Fibroblast of the conjunctiva (primary cell): ENCODE measurements at places on chromosomes 6 and 20.

DNA sequence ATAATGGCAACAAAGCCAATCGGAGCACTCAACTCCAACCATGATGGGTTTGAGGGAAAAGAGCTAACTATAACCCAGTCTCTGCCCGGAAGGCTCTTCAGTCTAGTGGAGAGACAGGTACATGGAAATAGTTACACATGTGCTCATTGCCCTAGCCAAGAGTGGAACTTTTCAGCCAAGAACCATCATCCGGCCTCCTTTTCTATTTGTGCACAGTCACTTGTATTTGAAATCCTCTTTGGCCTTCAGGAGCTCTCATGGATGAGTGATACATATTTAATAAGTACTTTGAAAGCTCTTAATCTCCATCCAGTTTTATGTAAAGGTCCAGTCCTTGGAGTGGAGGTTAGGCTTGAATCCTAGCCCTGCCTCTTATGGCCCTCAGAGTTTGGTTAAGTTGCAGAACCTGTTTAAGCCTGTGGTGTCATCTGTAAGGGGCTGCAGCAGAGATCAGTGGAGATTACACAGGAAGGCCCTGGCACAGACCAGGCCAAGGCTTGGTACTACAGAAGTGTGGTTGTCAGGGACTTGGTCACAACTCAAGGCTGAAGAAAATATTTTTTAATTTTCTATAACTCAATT, 72.3 kb upstream of the SMLR1 start:
- no peak for DNase-seq

GRCh38 chr20:62741191-62741691, 32.6 kb downstream of the NTSR1 start:
- DNase-seq, result no peak

DNA sequence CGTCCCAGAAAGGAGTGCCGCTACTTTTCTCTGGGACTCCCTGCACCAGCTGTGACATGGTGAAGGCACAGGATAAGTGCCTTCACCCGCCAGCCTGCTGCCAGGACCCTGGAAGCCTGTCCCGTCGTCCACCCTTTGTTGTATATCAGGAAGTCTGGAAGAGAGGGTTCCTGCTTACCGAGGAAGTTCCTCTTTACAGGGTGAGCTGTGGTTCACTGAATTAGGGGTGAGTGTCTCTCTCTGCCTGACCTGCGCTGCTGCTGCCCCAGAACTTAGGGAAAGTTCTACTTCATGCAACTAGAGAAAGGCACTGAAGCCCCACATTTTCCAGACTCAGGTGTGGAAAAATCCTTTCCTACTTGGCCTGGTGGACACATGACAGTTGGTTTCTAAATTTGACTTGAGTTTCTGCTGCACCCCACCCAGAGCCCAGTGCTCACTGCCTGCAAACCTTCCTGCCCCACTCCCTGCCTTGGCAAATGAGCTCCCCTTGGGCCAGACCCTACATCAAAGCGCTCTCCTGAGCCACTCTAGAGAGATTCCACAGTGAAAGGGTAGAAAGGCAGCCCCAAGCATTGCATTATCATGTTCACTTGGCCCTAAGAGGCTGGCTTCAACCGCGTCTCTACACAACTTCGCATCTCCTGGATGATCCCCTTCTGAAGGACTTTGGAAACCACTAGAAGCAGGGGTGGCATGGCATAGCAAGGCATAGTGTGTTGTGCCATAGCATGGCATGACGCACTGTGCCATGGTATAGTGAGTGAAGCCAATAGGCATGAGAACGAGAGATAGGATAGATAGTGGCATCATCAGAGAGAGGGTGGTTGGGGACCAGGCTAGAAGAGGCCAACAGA, 215.8 kb upstream of the CDYL start:
- DNase-seq, result no peak

GRCh38 chr6:89941031-89941762, 46.9 kb downstream of the GJA10 start:
- peak; percentile 33 for DNase-seq

DNA sequence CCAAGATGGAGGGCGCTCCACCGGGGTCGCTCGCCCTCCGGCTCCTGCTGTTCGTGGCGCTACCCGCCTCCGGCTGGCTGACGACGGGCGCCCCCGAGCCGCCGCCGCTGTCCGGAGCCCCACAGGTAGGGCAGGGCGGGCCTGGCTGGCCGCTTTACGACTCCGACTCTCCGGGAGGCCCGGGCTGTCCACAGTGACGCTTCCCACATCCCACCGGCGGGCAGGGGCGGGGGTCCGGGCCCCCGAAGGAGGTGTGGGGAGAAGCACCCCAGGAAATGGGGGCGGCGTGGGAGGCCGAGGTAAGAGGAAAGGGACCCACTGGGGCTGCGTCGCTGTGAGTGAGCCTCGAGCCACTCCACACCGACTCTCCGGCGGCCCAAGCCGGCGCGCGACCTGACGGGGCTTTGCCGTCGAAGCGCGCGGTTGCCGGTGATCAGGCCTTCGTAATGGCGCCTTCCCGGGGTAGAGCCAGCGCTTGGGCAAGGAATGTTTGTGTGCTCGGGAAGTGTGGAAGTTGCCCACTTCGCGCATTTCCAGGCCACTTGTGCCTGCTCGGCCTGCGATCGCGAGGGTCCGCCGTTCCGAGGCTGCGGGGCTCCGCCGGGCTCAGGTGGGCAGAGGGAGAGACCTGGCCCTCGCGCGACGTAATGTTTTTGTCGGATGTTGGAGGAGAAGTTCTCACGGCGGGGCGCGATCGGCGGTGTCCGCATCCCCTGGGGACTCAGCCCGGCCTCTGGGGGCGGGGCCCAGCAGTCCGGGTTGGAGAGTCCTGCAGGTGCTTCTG, 427 bp downstream of the GINM1 start:
- DNase-seq, result no peak

- no peak for DNase-seq
These were observed at the start of gene LZTS3 for GRCh38 chr20:3172933-3173609. TSS of gene LZTS3 (minus strand) at chr20:3173549. CDS start at chr20:3167163, 6,386 bp downstream.

GRCh38 chr6:39415482-39415881, 93.0 kb upstream of the KCNK16 start:
- DNase-seq, result no peak

DNA sequence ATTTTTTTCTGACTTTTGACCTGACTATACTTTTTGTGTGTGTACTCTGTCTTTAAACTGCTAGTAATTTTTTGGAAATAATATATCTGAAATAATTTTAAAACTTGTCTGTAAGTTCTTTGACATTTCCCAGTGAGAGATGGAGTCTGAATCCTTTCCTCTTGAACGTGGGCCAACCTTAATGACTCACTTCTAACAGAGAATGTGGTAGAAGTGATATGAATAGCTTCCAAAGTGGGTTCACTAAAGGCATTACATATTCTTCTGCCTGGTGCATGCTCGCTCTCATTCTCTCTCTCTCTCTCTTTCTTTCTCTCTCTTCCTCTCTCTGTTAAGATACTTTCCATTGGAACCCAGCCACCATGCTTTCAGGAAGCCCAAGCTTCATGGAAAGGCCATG, 108.7 kb upstream of the FERMT1 start:
- DNase-seq, result no peak

DNA sequence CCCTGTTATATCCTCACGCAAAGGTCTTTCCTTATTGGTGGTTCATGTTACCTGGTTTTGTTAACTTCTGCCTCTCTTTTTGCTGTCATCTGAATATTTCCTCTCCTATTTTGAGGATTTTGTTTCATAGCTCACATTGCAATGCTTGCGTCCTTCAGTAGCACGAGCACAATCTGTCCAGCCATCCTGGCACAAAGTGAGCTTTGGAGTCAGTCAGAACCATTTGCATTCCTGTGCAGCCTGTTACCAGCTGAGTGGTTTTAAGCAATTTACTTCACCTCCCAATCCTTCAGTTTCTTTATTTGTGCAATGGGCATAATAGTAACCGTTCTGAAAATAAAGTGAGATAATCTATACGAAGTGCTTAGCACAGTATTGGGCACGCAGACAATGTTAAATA, 42.7 kb downstream of the AKAP7 start:
- no peak for DNase-seq

DNA sequence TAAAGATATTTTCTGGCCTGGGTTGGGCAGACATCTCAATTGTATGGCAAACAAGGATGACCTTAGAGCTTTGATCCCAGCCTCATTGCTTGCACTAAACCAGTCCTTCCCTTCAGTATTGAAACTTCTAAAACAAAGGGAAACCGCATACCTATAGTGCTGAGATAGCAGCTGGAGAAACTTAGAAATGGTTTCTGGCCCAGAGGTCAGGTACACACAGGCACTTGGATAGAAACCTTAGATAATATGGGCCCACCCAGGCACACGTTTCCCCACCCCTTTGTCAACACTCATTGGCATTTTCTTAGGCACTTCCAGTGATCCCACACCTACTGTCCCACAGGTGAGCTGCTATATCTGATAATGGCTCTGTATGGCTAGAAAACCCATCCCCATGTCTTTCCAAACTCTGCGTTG, 22.1 kb downstream of the NRSN1 start:
- no peak for DNase-seq

DNA sequence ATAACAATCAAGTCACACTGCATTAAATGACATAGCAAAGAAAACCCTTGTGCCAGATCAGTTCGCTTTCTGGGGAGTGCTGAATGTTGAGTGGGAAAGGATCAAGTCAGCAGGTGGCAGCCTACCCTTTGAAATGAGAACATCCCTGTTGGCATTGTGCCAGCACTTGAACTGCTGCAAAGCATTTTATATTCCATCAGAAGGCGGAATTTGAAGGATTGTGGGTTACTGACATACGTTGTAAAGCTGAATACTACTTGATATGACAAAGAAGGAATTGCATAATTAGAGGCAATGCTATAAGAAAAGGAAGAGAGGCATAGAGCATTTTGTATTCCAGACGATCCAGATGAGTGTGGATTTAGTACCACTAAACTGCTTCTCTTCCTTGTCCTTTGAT, 26.5 kb downstream of the BCKDHB start:
- DNase-seq, result peak; percentile 63

GRCh38 chr20:63508072-63508768, 9.3 kb upstream of the EEF1A2 start:
- no peak for DNase-seq

GRCh38 chr6:122755901-122756300, 23.6 kb upstream of the FABP7 start:
- DNase-seq, result no peak

DNA sequence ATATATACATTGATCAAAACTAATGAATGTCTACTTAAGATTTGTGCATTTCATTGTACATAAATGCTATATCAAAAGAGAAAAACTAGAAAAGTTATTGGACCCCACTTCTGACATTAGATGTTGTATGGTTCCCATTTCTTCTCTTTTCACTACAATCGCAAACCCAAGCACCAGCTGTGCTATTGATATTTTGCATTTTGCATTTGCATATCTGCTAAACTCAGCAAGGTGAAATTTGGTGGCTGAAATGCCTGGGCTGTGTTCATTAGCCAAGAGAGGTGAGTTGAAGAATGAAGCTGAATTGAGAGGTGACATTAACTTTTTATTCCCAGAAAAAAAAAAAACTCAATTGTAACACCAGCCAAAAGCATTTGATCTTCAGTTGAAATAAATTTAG, 232.1 kb upstream of the TENT5A start:
- no peak for DNase-seq

GRCh38 chr6:129029778-129030177, 146.8 kb downstream of the LAMA2 start:
- DNase-seq, result no peak

DNA sequence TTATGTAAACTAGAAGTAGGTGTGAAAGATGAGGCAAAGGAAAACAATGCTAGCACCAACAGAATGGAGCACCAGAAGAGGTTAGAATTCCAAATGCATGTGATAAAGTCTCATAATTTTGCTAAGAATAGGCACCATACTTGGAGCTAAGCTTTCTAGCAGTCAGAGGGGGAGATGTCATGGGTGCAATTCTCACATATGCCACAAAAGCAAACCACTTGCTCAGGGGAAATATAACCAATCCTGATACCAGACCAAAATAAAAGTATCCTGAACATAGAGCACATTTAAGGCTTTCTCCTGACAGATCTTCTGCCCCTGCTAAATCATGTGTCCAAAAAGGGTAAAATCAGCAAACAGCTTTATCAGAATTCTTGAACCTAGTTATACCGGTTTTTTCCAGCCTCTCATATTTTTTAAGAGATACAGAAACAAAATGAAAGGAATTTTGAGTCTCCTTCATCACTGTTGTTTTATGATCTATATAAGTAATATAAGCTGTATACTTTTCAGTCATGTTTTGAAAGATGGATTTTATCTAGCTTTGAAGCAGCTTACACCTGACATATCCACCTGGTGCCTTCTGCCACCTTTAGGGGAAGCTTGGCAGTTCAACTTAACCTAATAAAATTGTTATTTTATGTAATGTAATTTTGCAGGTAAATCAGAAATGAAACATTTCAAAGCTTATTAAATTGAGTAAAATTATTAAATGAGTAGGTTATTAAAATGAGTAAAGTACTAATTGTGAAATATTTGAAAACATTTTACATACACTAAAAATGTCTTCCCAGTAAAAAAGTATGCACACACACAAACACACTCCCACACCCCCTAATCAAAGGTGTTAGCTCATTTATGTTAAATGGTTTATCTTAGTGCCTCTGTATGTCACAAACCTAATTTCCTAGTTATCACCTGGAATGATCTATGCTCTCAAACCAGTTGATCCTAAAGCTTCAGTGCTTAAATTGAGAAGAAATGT, 2.8 kb downstream of the SPO11 start:
- DNase-seq, result no peak

- no peak for DNase-seq
These were observed 163.9 kb upstream of the TFAP2D start for GRCh38 chr6:50549475-50549874.

DNA sequence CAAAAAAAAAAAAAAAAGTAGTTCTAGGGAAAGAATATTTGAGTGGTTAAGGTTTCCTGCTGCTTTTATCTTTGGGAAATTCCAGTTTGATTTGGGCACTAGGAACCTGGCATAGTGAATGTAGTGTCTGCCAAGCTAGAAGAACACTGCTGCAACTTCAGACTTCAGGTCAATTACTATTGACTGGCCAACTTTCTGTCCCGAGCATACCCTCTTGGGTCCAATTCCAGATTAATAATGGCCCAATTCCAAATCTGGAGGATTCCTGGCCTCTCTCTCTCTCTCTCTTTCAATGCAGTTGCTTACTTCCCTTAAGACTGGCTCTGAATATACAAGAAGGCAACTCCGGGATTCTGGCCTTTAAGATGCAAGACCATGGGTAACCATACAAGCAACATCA, 74.9 kb downstream of the ANKEF1 start:
- no peak for DNase-seq
